Calu3 (cell line): ENCODE measurements at places on chromosomes 12 and 14. TPM values are rescaled to one million over a fixed set of nuclear protein-coding genes. Genes with fewer than 3 reads are reported as not detected.

Gene FERMT2
- total RNA-seq, result 21.0 and 21.6 TPM in 2 replicates

GRCh38 chr12:46815809-46816208 lies 10.0 kb downstream of the SLC38A4 start:
- H3K4me3 ChIP-seq, result no peak overlapping the region
- no peaks in the 10 kb centered on the region for H3K27me3 ChIP-seq
- no peaks in the 10 kb centered on the region for H3K36me3 ChIP-seq
- DNase-seq, result no peak
- no peak overlapping the region for H3K27ac ChIP-seq

- no peak overlapping the region for H3K4me3 ChIP-seq
- no peaks in the 10 kb centered on the region for H3K27me3 ChIP-seq
- H3K4me1 ChIP-seq, result no peaks in the 10 kb centered on the region
- DNase-seq, result no peak
- H3K36me3 ChIP-seq, result no peaks in the 10 kb centered on the region
Measured at GRCh38 chr12:47590771-47591360, 115.0 kb downstream of the RPAP3 start.

DNA sequence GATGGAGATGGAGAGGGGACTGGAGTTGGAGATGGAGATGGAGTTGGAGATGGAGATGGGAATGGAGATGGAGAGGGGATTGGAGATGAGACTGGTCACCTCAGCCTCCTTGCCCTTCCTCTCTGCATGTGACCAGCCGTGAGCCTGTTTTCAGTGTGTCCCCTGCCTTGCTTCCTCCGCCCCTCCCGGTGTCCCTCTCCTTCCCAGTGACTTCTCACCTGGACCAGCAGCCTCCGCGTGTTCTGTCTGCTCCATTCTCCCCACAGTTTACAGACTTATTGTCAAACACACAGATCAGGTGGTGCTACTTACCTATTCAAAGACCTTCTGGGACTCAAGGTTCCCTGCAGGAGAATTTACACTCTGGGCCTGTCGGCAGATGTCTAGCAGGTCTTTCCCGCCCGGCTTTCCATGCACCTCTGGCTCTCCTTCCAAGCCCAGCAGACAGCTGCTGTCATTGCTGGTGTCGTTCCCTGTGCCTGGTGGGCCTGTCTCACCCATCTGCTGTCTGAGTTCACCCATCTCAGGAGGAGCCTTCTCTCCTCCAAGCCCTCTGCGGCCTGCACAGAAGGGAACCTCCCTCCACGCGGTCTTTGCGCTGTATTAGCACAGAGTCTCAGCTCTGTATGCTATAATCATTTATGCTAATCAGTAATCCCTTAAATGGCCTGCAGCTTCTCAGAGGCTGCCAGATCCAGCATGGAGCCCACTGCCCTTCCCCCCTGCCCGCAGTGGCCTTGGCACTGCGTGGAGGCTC lies 62.1 kb downstream of the ADGRD1 start:
- no peak overlapping the region for H3K27ac ChIP-seq
- H3K36me3 ChIP-seq, result no peaks in the 10 kb centered on the region
- H3K4me1 ChIP-seq, result no peaks in the 10 kb centered on the region
- no peak for DNase-seq
- H3K27me3 ChIP-seq, result peaks cover 49% of the 10 kb centered on the region

Gene AVPR1A
- 0.66 and 0.98 TPM in 2 replicates for total RNA-seq

GRCh38 chr14:84029720-84030119 lies 1500.2 kb upstream of the FLRT2 start:
- no peaks in the 10 kb centered on the region for H3K36me3 ChIP-seq
- DNase-seq, result no peak
- no peaks in the 10 kb centered on the region for H3K27me3 ChIP-seq
- H3K27ac ChIP-seq, result no peak overlapping the region
- no peak overlapping the region for H3K4me3 ChIP-seq

- H3K4me1 ChIP-seq, result peaks cover 19% of the 10 kb centered on the region
- no peak overlapping the region for H3K27ac ChIP-seq
- H3K4me3 ChIP-seq, result no peak overlapping the region
- no peak for DNase-seq
Measured at GRCh38 chr12:88144037-88144436, 1.9 kb downstream of the TMTC3 start.

- no peak overlapping the region for H3K4me3 ChIP-seq
- H3K27me3 ChIP-seq, result peaks cover 66% of the 10 kb centered on the region
- DNase-seq, result no peak
Measured at GRCh38 chr12:98817742-98818141, 172.7 kb downstream of the APAF1 start.

Gene RNFT2
- 22.5 and 32.0 TPM in 2 replicates for total RNA-seq

DNA sequence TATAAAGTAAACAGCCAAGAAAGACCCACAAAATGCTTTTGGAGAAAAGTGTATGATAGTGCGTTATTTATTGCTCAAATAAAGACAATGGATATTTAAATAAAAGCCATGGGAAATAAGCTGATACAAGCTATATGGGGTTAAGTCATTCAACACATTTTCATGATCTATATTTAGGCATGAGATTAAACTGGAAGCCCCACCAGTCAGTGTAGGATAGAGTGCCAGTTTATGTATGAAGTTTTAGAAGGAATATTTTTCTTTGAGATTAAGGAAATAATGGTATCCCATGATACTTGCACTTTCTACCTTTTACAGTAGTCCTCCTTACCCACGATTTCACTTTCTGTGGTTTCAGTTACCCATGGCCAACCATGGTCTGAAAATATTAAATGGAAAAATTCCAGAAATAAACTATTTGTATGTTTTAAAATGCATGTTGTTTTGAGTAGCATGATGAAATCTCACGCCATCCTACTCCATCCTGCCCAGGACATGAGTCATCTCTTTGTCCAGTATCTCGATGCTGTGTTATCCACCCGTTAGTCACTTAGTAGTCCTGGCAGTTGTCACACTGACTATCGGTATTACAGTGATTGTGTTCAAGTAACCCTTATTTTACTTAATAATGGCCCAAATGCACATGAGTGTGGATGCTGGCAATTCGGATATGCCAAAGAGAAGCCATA lies 22.3 kb downstream of the SYT1 start:
- DNase-seq, result peak; percentile 33
- peaks cover 6% of the 10 kb centered on the region for H3K36me3 ChIP-seq
- peaks cover 9% of the 10 kb centered on the region for H3K4me1 ChIP-seq
- H3K27ac ChIP-seq, result peak overlapping the region; percentile 98

- DNase-seq, result no peak
- H3K4me3 ChIP-seq, result no peak overlapping the region
- no peaks in the 10 kb centered on the region for H3K4me1 ChIP-seq
- no peaks in the 10 kb centered on the region for H3K36me3 ChIP-seq
- no peaks in the 10 kb centered on the region for H3K27me3 ChIP-seq
Measured at GRCh38 chr12:77572371-77572770, 258.3 kb upstream of the NAV3 start.

GRCh38 chr12:112907415-112908157 lies 824 bp downstream of the OAS1 start:
- H3K4me3 ChIP-seq, result peak overlapping the region; percentile 74
- H3K27me3 ChIP-seq, result no peaks in the 10 kb centered on the region
- DNase-seq, result no peak
- peak overlapping the region; percentile 17 for H3K27ac ChIP-seq
- H3K4me1 ChIP-seq, result peaks cover 42% of the 10 kb centered on the region
- peaks cover 31% of the 10 kb centered on the region for H3K36me3 ChIP-seq

DNA sequence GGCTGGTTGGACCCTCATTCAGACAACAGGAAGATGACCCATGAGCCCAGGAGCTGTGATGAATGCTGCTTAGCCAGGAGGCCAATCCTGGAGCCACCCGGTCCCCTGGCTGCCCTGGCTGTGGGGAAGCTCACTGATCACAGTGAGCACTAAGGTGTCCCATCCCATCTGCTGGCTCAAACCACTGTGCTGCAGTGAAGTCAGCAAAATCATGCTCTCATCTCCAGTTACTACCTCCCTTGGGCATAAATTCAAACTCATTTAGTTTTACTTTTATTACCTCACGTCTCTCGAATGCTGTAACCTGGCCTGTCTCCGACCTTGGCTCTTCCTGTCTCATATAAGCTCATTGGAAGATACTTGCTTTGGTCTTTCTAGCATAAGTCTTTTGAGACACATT lies 112.4 kb downstream of the APAF1 start:
- peaks cover 27% of the 10 kb centered on the region for H3K27me3 ChIP-seq
- peaks cover 11% of the 10 kb centered on the region for H3K4me1 ChIP-seq

Gene RAD9B
- total RNA-seq, result 0.80 and 1.9 TPM in 2 replicates

DNA sequence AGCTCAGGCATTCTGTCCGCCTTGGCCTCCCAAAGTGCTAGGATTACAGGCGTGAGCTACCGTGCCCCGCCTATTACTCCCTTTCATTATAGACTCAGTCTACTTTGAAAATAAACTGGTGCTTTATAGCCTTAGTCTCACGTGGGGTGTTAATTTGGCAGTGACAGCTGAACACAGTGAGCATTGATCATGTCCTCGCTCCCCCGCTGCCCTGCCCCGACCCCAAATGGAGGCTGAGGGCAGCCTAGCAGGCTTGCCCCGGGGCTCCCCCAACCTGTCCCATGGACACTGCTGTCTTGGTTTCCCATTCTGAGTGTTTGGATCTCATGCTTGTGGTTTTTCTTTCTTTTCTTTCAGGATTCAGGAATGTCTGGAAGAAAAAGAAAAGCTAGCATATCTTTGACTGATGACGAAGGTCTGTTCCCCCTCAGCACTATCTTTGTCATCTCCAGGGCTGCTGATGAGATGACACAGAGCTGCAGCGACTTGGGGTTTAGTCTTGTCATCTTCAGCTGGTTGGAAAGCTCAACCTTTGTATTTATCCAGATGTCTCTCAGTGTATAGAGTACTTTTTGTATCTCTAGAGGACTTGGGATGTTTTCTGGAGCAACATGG lies 42.2 kb downstream of the EP400 start:
- H3K36me3 ChIP-seq, result peaks cover 30% of the 10 kb centered on the region
- no peak overlapping the region for H3K4me3 ChIP-seq
- H3K27me3 ChIP-seq, result no peaks in the 10 kb centered on the region
- no peak overlapping the region for H3K27ac ChIP-seq

- peaks cover 9% of the 10 kb centered on the region for H3K4me1 ChIP-seq
- no peak overlapping the region for H3K27ac ChIP-seq
- no peak overlapping the region for H3K4me3 ChIP-seq
- no peak for DNase-seq
- H3K36me3 ChIP-seq, result peaks cover 4% of the 10 kb centered on the region
Measured at GRCh38 chr14:105324871-105325270, 10.3 kb downstream of the PACS2 start.

Gene EXD2
- 13.1 and 14.0 TPM in 2 replicates for total RNA-seq

DNA sequence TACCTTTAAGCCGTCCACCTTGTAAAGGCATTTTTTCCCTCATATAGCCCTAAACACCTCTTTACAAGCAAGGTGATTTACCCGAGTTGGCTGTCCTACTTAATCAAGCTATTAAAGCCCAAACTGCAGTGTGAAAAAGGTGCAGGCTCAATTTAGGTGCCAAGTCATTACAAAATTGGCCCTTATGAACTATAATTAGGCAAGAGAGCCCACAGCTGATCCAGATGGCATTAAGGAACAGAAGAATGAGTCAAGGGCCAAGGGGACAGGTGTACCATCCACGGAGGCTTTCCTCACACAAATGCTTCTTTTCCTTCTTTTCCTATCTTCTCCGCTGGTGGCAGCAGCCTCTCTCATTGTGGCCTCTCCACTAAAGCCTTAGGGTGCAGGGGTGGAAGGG lies 90.5 kb downstream of the TTC8 start:
- no peaks in the 10 kb centered on the region for H3K4me1 ChIP-seq
- H3K27ac ChIP-seq, result no peak overlapping the region
- H3K27me3 ChIP-seq, result no peaks in the 10 kb centered on the region
- no peak for DNase-seq
- no peaks in the 10 kb centered on the region for H3K36me3 ChIP-seq

Gene ITPR2
- 2.5 and 4.4 TPM in 2 replicates for total RNA-seq

Gene KLRB1
- not detected in 2 replicates for total RNA-seq

GRCh38 chr14:70801836-70802235 lies 7.5 kb downstream of the MAP3K9 start:
- H3K27me3 ChIP-seq, result no peaks in the 10 kb centered on the region
- peaks cover 14% of the 10 kb centered on the region for H3K36me3 ChIP-seq
- no peak overlapping the region for H3K27ac ChIP-seq
- H3K4me3 ChIP-seq, result no peak overlapping the region
- DNase-seq, result no peak

Gene OR4E2
- not detected in 2 replicates for total RNA-seq

- H3K4me3 ChIP-seq, result no peak overlapping the region
- peaks cover 22% of the 10 kb centered on the region for H3K36me3 ChIP-seq
- DNase-seq, result no peak
- H3K4me1 ChIP-seq, result no peaks in the 10 kb centered on the region
Measured at GRCh38 chr14:59355091-59355490, 110.1 kb downstream of the GPR135 start.

- DNase-seq, result peak; percentile 46
- peak overlapping the region; percentile 94 for H3K4me3 ChIP-seq
- H3K27me3 ChIP-seq, result no peaks in the 10 kb centered on the region
- peaks cover 11% of the 10 kb centered on the region for H3K4me1 ChIP-seq
- peak overlapping the region; percentile 98 for H3K27ac ChIP-seq
Measured at GRCh38 chr12:14769466-14769968, 33.8 kb downstream of the WBP11 start.

Gene TPPP2
- total RNA-seq, result not detected in 2 replicates

- no peaks in the 10 kb centered on the region for H3K36me3 ChIP-seq
- DNase-seq, result no peak
- H3K27ac ChIP-seq, result no peak overlapping the region
- no peaks in the 10 kb centered on the region for H3K4me1 ChIP-seq
Measured at GRCh38 chr12:70068743-70069142, 174.5 kb upstream of the CNOT2 start.

Gene GSG1
- total RNA-seq, result 0.47 TPM in 1 of 2 replicates, not detected in the other

DNA sequence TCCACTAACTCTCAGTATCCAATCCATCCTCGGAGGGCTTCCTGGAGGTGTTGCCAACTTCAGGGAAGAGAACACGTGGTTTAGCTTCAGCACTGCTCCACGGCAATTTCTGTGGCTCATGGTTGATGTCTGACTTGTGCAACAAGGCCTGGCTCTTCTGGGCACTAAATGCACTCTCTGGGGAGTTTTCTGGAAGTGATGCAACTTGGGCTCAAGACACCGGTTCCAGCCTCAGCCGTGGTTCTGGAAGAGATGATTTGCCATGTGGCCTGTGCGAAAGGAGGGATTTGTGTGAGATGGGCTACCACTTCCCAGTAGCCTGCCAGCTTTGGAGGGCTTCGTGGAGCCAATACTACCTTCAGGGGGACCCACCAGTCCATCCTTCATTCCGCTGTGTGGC lies 118.6 kb upstream of the RTL1 start:
- H3K36me3 ChIP-seq, result no peaks in the 10 kb centered on the region
- no peak overlapping the region for H3K27ac ChIP-seq
- no peaks in the 10 kb centered on the region for H3K27me3 ChIP-seq
- no peaks in the 10 kb centered on the region for H3K4me1 ChIP-seq
- DNase-seq, result no peak
- no peak overlapping the region for H3K4me3 ChIP-seq

GRCh38 chr12:75894965-75895754 lies 136.4 kb downstream of the PHLDA1 start:
- peaks cover 58% of the 10 kb centered on the region for H3K4me1 ChIP-seq
- H3K27ac ChIP-seq, result no peak overlapping the region
- no peak overlapping the region for H3K4me3 ChIP-seq
- no peaks in the 10 kb centered on the region for H3K36me3 ChIP-seq

- H3K27ac ChIP-seq, result no peak overlapping the region
- H3K27me3 ChIP-seq, result no peaks in the 10 kb centered on the region
- H3K4me3 ChIP-seq, result no peak overlapping the region
- no peaks in the 10 kb centered on the region for H3K4me1 ChIP-seq
Measured at GRCh38 chr12:46500673-46501072, 128.1 kb upstream of the SLC38A2 start.

Gene INSM2
- not detected in 2 replicates for total RNA-seq

GRCh38 chr12:94386422-94386821 lies 73.2 kb downstream of the CEP83 start:
- no peak overlapping the region for H3K4me3 ChIP-seq
- H3K4me1 ChIP-seq, result peaks cover under 1% of the 10 kb centered on the region
- no peak overlapping the region for H3K27ac ChIP-seq
- H3K27me3 ChIP-seq, result no peaks in the 10 kb centered on the region

Gene KCNA5
- not detected in 2 replicates for total RNA-seq

Gene PTPRB
- total RNA-seq, result 43.2 and 44.5 TPM in 2 replicates

- no peaks in the 10 kb centered on the region for H3K36me3 ChIP-seq
- no peak overlapping the region for H3K27ac ChIP-seq
Measured at GRCh38 chr12:58189030-58189429, 247.7 kb downstream of the ATP23 start.

Gene MNAT1
- 44.6 and 48.0 TPM in 2 replicates for total RNA-seq

Gene KRT82
- not detected in 2 replicates for total RNA-seq
